HT1080 (cell line): ENCODE measurements at places on chromosomes 1 and 21. TPM values are rescaled to one million over a fixed set of nuclear protein-coding genes. Genes with fewer than 3 reads are reported as not detected.

ACKR1 gene
- not detected in 2 replicates for total RNA-seq

KIFAP3 gene
- total RNA-seq, result 8.9 and 9.7 TPM in 2 replicates

CLCA4 gene
- not detected in 2 replicates for total RNA-seq

RBM15 gene
- 31.8 and 33.6 TPM in 2 replicates for total RNA-seq

CACYBP gene
- 496 and 516 TPM in 2 replicates for total RNA-seq

ZNF593OS gene
- total RNA-seq, result not detected in 2 replicates

MACO1 gene
- total RNA-seq, result 10.5 and 10.7 TPM in 2 replicates

NR1I3 gene
- total RNA-seq, result not detected in 2 replicates

SYDE2 gene
- total RNA-seq, result 2.3 and 3.7 TPM in 2 replicates

OR14A16 gene
- not detected in 2 replicates for total RNA-seq

HEYL gene
- not detected in 2 replicates for total RNA-seq

IL12RB2 gene
- total RNA-seq, result not detected in 2 replicates

VAV3 gene
- 3.7 and 5.7 TPM in 2 replicates for total RNA-seq

SYCP1 gene
- not detected in 2 replicates for total RNA-seq

KIF26B gene
- 0.90 and 1.1 TPM in 2 replicates for total RNA-seq

DMRTA2 gene
- not detected in 2 replicates for total RNA-seq

PBX1 gene
- 0.06 and 0.17 TPM in 2 replicates for total RNA-seq

NT5C1A gene
- total RNA-seq, result not detected in 2 replicates

OR6K6 gene
- total RNA-seq, result not detected in 2 replicates

PLA2G2D gene
- not detected in 2 replicates for total RNA-seq

LRRC53 gene
- total RNA-seq, result not detected in 2 replicates

NBPF20 gene
- total RNA-seq, result 1.5 and 2.0 TPM in 2 replicates

FRRS1 gene
- 1.9 and 4.0 TPM in 2 replicates for total RNA-seq

PPM1J gene
- 0.27 and 0.59 TPM in 2 replicates for total RNA-seq

LMX1A gene
- total RNA-seq, result not detected in 2 replicates

RABIF gene
- total RNA-seq, result 12.4 and 13.8 TPM in 2 replicates

KRTAP21-3 gene
- total RNA-seq, result not detected in 2 replicates

MAP3K7CL gene
- total RNA-seq, result 3.5 and 5.6 TPM in 2 replicates

C1QB gene
- total RNA-seq, result not detected in 2 replicates
